Stimulated activated CD4-positive, alpha-beta T cell treated with anti-CD3 and anti-CD28 coated beads, Interleukin-1b, Interleukin-23, amount 100 ng/mL, for 1 hour (primary cell): ENCODE measurements at places on chromosomes 2 and 18.

DNA sequence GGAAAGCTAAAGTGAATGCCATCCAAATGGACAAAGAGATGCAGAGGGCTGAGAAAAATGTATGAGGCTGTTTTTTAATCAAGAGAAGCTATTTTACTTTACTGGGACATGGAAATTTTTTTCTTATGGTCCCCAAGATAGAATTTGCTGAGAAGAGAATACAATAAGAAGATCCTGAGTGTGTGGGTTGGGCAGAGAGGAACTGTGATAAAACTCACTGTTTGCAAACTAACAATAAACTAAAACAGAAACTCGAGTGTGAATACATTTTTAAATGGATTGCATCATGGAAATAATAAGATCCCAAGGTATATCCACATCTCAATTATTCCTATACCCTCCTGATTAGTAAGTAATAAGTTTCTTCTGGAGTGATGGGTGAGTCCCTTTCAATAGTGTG, 4.4 kb downstream of the NEB start:
- no peak for DNase-seq

- DNase-seq: no peak
Observed at GRCh38 chr18:22432657-22433137, 15.0 kb upstream of the CTAGE1 start.

DNA sequence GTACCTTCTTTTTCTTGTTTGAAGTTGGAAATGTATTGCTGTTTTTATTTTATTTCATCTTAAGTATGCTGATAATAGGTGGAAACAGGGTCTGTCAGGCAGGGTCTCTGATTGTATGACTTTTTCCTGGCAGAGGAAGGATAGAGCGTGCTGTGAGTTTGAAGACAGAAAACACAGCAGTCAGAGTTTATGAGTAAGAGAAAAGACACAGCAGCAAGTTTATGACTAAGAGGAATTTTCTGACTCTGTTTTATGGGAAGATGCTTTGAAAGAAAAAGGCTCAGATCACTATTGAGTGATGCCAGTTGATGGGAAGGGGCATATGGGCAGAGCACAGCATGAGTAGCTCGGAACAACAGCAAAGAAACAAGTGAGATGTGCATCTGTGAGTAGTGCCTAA, 379.1 kb downstream of the MEIS1 start:
- no peak for DNase-seq

GRCh38 chr2:101153077-101153707, 2.0 kb upstream of the TBC1D8 start:
- DNase-seq: no peak

DNA sequence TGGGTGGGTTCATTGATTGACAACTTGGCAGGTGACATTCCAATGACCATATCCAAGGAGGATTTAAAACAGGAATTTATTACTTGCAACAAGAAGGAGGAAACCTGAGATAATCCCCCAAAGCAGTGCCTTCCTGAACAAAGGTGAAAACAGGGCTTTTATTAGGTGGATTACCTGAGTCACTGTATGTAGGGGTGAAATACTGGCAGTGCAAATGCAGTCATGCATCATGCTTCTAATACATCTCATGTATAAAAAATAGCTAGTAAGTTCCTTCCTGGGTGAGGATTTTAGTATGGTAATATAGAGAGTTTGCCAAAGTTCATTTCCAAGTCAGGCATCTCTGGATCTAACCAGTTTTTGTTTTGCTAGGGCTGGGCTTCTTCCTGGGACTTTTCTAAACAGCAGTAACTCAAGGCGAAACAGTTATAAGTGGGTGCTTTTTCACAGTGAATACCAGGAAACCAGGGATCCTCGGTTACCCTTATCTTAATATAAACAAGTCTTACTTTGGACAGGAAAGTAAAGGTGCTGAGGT, 583.4 kb upstream of the LRRTM1 start:
- DNase-seq: no peak

- DNase-seq: no peak
Observed at GRCh38 chr2:30149976-30150375, 3.2 kb downstream of the YPEL5 start.

DNA sequence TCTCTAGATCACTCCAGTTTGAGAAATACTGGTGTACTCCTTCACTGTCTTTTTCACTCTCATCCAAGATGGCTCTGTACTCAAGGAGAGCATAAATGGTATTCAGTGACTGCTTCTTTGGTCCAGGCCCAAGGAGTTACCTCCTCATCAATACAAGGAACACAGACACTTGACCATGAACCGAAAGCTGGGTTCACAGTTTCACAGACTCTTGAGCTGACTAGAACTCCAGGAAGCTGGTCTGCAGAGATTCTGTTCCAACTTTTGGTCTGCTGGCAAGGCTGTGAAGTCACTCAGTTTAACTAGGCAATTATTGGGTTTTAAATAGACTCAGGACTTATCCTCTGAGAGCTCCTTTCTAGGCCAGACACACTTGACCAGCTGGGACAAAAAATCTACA, 7.4 kb upstream of the IGFBP5 start:
- no peak for DNase-seq

DNA sequence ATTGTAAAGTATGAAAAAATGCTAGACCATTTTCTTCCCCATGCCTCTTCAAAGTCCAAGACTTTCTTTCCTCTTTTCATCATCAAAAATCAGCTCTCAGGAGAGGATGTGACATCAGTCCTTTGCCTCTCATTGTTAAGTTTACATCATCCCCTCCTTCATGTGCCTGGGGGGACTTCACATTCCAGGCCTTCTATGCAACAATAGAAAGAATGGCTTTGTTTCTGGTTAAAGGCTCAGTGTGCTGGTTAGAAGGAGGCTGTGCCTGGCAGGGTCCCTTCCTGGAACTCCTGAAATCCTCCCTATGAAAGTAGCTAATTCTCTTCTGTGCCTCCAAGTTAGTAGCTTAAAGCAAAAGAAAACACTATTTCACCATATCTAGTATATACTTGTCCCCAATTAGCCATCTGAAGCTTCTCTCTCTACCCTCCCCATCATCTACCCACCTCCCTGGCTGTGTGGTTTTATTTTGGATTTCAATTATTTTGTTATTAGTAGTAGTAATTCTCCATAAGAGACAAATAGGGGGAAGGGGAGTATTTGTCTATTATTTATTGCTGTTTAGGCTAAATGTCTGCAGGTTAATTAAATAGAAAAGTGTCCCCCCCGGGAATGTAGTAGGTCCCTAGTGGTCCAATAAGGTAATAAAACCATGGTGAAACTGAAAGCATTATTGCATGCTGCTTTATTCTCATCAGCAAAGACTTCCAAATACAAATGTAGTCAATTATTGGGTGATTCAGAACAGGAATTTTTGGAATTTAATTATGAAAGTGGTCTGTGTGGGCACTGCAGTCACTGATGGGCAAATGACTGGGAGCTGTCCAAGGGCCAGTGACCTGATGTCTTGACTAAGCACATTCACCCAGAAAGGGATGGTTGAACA, 69.0 kb downstream of the CPO start:
- DNase-seq: no peak

- DNase-seq: no peak
Observed at GRCh38 chr2:181235683-181236459, 221.3 kb upstream of the ITGA4 start.

DNA sequence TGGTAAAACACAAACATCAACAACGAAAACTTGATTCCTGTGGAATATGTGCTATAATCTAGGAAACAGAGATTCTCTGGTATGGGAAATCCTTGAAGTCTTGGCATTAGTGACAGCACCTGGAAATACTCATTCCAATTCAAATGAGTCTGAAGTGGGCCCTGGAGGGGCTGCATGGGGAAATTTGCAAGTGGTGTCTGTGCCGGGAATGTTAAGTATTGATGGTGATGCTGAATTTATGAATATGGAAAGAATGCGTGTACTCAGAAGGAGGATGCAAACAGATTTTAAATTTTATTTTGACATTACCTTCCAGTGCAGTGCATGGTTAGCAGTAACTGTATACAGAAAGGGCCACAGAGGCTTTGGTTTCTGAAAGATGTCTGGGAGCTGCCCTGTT, 37.2 kb downstream of the PTPRM start:
- no peak for DNase-seq

- no peak for DNase-seq
Observed at GRCh38 chr2:106104332-106105062, 89.6 kb downstream of the UXS1 start.

GRCh38 chr2:10438688-10439087, 9.4 kb downstream of the ODC1 start:
- DNase-seq: no peak

GRCh38 chr2:237353215-237353614, 60.7 kb downstream of the COL6A3 start:
- DNase-seq: no peak

- no peak for DNase-seq
Observed at GRCh38 chr2:241559323-241560161, 997 bp downstream of the BOK start.

DNA sequence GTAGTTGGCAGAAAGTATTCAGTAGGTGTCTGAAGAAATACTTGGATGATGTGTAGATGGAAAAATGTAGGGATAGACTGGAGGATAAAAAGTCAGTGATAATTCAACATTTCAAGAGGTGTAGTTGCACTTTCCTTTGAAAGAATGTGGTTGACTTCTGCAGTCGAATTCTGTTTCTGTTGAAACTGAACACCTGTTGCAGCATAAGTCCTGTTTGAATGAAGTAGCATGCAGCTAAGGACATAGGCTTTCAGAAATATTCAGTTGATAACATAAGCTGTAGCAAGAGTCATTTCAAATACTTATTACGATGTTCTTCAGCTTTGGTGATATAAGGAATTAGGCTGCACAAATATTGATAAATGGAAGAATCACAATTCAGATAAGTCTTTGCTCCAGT, 337.9 kb upstream of the LRRTM1 start:
- DNase-seq: no peak

GRCh38 chr2:181457121-181457740, at the start of gene ITGA4:
TSS of gene ITGA4 (plus strand) at chr2:181457386. CDS start at chr2:181457655, 269 bp downstream.
- peak; percentile 65 for DNase-seq

DNA sequence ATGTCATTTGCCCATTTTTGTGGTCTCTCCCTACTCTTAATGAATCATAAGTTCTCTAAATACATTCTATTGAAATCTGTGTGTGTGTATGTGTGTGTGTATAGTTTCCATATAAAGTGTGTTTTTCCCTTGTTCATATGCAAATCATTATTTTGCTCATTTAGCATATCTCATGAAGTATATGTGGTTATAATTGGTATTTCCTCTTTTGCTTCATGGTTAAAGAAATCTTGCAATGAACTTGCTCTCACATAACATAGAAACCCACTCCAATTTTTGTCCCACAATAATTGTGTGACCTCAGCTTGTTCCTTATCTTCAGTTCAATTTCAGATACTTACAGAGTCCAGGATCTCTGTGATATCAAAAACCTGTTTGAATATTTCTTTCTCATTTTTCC, 1.2 kb downstream of the CPO start:
- no peak for DNase-seq

GRCh38 chr2:219350710-219351221, 18.2 kb upstream of the RESP18 start:
- no peak for DNase-seq

DNA sequence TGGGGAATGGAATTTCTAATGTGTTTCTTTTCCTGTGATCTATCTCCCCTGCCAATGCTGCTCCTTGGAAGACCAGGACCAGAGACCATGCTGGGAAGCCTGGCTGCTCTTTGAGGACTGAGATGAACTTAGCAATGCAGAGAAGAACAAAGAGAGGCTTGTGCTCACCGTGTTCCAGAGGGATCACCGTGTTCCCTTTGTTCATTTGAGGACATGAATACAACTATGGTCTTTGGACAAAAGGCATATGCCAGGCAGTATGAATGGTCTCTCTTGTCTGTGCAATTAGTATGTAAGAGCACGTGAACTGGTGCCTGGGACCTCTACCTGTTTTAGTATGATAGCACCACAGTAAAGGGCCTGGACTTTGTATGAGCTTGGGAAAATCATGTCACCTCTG, 139.9 kb downstream of the TDRD15 start:
- DNase-seq: no peak

DNA sequence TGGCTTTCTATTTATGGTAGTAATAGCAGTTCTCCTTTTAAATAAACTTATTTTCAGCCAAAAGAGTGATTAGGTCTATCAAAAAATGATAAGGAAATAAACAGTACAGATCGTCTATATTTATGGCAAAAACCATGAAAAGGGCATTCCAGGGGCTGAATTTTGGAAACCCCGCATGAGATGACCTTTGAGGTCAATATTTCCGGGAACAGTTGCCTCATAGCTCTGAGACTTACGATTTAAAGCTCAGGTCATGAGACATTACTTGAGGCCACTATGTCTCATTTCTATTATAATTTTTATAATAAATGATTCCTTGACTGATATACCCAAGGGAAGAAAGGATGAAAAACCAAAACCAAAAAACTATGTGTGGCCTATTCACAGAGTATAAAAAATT, 101.1 kb downstream of the LDLRAD4 start:
- no peak for DNase-seq

DNA sequence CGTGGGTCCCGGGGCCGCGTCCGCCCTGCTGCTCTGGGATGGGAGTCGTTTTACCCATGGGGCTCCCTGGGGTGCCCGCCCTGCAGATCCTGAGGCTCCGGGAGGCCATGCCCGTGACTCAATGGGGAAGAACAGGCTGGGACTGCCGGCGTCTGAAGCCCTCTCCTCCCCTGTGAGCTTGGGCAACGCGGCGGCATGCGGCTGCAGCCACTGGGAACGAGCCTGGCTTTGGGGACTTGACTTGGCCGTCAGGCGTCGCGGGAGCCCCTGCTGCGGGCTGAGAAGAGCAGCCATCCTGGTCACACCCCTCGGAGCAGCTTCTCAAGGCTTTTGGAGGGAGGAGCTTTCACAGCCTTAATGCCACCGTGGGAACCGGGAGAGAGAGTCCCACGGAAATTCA, 126.9 kb upstream of the CTDP1 start:
- DNase-seq: no peak
